ENCODE measurements at places on chromosomes 6 and 20.
A peak's percentile ranks its signal among the peaks of the same experiment; 100 is the strongest.

GRCh38 chr6:118283766-118284165, 264.3 kb upstream of the PLN start:
- peak; percentile 49 for DNase-seq

DNA sequence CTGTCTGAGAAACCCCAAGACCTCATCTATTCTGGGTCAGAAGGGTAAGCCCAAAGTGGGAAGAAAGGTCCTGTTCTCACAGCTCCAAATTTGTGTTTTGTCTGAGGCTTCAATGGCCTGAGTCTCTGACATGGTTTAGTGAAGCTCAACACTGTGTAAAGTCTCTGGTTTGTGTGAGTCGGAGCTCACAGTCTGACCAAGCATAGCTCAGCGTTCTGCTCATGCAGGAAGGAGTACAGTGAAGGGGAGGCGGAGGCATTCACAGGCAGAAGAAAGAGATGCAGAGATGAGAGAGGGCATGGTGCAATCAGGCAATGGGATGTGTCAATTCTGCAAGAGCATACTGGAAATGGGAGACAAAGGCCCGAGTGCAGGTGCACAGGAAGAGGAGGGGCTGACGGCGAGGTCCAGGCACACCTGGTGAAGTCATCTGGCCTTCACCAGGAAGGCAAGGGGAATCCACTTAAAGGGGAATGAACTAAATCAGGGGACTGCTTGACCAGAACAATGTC, 463.0 kb upstream of the AGPAT4 start:
- DNase-seq: peak; percentile 78

DNA sequence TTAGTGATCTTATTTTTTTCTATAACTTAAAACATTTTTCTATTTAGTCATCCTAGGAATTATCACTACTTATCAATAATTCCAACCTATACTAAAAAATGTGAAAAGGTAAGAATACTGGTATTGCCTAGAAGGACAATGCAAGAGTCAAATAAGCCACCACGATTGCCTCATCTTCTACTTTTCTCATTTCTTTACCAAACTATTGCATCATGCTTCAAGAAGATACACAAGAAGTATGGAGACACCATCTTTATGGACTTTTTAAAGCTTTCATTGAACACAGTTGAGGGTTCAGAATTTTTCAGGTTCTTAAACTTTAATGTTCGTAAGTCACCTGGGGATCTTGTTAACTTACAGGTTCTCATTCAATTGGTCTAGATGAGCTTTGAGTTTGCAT, 25.9 kb downstream of the ELOVL2 start:
- DNase-seq: no peak

DNA sequence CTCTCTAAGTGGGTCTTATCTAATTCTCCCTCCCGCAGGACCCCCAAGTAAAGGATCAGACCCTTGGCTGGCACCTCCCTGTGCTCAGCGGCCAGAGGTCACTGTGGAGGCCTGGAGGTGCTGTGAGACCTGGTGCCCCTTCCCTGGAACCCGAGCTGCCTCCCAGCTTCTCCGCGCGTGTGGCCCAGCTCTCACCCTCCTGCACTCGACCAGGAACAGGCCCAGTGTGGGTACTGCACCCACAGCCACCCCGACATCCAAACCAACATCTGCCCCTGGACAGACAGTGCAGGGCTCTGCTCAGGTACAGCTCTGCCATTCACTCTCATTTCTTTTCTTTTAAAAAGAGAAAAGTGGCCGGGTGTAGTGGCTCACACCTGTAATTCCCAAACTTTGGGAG, 42.4 kb downstream of the TMEM242 start:
- no peak for DNase-seq

DNA sequence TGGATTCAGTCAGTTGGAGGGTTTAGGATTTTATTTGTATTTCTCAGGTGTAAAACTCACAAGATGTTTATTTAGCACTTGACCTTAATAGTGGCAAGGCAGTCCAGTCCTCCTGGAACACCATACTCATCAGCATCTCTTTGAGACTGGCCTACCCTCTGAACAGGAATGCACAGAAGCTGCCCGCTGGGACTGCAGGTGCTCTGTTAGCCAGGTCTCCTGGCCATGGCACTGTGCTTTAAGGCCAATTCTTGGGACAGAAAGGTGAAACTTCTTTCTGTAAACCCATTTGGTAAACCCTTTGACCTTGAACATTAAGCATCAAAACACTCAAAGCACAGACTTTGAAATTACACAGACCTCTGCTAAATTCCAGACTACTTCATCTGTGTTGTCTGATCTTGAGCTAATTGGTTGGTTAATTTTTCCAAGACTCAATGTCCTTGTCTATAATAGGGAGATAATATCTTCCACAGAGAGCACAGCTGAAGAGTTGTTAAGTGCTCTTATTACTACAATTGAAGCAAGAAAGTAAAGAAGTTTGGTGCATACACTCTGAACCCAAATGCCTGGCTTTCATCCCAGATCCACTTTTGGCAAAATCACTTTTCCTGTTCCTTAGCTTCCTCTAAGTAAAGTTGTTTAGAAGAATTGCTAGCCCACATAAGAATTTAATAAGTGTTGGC, 54.9 kb upstream of the NT5E start:
- no peak for DNase-seq

- DNase-seq: peak; percentile 76
Observed at GRCh38 chr6:26286168-26286877, 78.7 kb upstream of the BTN3A2 start.

GRCh38 chr6:132084811-132085509, 133.8 kb upstream of the CCN2 start:
- DNase-seq: peak; percentile 98

GRCh38 chr6:15533379-15534026, 129.3 kb downstream of the DTNBP1 start:
- DNase-seq: peak; percentile 20

DNA sequence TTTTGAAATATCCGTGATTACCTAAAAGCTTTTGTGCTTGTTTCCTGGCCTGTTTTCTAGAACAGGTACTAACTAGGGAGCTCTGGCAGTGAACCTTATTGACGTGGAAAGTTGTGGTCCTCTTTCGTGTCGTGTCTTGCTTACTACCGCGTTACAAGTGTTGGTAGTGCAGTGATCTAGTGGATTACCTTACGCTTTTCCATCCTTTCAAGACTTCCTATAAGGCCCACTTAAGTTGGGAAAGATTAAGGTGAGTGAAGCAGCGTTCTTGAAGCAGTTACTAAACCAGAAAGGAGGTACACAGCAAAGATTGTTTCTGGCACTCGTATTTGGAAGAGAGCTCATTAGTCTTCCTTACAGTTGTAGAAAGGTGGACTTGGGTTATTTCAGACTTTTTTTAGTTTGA, 1.9 kb downstream of the PNRC1 start:
- peak; percentile 42 for DNase-seq

- no peak for DNase-seq
Observed at GRCh38 chr20:63282946-63283345, 10.0 kb upstream of the COL20A1 start.

DNA sequence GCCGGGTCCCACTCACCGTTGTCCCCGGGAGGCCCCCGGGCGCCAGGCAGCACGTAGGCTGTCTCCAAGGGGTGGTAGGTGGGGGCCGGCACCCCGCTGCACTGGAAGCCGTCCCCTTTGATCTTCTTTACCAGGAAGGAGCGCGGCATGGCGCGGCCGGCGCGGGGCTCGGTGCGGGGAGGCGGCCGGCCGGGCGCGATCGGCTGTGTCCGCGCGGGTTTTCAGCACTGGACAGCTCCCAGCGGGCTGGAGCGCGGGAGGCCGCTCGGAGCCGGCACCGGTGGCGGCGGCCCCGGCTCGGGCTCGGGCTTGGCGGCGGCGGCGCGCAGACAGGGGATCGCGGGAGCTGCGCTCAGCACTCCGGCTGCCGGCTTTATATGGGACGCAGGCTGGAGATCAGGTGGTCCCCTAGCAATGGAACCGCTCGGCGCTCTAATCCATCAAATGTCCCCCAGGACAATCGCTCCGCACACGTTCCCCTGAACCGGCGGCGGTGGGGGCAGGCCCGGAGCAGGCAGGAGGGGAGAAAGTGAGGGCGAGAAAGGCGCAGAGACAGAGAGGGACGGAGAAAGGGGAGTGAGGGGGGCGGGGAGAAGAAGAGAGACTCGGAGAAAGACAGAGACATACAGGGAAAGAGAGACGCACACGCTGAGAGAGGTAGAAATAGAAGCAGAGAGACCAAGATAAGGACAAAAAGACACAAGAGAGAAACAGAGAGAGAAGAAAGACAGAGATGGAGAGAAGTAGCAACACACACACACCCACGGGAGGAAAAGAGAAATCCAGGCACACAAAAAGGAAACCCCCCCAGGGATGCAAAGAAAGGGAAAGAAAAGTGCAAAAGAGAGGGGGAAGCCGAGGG, at the start of gene SCRT2:
SCRT2 (minus strand) TSS at position 350 of the 862 bp plus-strand sequence; CDS start at position 149, 201 bp downstream.
- DNase-seq: peak; percentile 42
